ENCODE measurements at places on chromosomes 12 and 14.

DNA sequence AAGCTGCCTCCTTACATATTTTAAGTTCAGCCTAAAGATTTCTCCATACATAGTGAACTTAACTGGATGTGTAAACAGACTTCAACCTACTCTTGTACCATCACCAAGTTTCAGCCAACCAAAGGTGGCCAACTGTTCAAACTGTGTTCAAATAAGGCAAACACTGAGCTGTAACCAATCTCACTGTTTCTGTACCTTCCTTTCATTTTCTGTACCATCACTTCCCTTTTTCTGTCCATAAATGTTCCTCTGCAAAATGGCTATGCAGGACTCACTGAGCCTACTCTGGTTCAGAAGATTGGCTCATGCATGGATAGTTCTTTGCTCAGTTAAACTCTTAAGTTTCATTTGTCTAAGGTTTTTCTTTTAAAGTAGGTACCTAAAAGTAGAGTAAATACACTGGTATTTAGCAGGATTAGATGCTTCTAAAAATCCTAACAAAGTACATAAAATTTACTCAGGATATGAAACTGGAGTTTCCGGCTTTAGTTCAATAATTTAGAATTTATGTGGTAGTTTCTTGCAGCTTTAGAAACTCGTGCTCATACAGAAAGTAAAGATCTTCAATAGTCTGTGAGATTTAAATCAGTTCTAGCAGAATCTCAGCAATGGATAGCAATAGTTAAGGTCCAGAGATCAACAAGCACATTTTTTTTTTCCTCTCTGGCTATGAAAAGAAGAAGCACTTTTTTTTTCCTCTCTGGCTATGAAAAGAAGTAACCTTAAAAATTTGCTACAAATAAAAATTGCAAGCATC, 282.0 kb upstream of the PPFIA2 start:
- DNase-seq = no peak

DNA sequence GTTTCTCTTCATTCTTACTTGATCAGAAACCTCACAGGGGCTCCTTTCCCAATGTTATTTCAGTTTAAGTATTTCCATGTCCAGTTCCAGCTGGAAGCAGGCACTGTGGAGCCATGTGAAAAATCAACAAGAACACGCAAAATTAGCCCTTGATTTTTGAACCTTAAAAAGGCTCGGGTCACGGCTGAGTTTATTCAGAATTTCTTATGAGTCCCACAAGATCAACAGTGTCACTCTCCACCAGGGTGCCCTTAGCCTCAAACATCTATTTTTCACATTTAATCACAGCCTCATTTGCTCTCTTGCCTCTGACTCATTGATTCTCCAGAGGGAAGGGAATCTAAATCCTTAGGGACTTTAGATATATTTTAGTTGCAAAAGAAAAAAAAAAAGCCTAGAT, 157.7 kb upstream of the AVPR1A start:
- DNase-seq = no peak

DNA sequence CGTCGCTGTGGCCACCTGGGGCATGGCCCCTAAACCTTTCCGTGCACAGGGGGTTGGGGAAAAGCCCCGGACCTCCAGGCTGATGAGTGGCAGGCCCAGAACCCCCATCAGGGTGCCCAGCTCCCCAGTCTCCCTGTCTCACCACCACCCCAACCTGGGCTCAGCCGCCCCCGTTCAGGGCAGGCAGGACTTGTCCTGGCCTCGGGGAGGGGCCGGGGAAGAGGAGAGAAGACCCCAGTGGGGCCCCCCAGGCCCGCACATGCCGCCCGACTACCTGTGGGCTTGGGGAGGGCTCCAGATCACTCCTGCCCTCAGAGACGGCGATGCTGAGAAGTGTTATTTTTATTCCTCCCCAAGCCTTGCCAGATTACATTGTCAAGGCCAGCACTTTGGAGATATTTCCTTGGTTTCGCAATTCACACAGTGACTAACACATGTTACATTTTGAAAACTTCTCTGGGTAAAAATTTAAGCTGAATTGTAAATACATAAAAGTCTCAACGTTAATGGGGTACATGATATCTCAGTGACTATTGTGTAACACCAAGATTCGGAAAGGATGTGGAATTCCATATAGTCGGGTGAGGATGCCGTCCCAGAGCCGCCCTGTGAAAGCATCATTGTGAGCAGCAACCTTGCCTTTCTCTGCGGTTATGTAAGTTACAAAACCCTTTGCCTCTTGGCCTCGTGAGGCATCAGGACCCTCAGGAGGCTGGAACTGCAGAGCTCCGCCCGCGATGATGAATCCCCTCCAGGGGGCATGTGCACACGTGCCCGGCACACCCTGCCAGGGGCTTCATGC, 85.6 kb upstream of the DIO3 start:
- no peak for DNase-seq

- no peak for DNase-seq
Measured at GRCh38 chr12:120978296-120979219, at the start of gene HNF1A. Gene HNF1A (plus strand): TSS chr12:120978543. CDS start chr12:120978769, 226 bp downstream.

DNA sequence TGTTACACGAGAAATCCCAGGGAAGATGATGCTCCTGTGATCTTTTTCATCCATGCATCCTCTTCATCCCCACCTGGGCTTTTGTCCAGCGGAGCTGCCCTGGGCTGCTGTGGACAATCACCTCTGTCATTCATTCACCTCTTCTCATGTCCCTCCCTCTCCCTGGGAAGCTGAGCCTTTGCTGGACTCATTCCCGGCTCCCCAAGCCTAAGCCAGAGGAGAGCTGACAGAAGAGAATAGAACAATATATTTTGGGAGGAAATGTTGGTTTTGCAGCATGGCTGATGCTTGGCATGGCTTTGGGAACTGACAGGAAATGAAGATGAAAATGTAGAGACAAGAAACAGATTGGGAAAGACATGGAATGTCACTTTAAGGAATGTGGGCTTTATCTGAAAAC, 177.4 kb downstream of the DICER1 start:
- DNase-seq = no peak

DNA sequence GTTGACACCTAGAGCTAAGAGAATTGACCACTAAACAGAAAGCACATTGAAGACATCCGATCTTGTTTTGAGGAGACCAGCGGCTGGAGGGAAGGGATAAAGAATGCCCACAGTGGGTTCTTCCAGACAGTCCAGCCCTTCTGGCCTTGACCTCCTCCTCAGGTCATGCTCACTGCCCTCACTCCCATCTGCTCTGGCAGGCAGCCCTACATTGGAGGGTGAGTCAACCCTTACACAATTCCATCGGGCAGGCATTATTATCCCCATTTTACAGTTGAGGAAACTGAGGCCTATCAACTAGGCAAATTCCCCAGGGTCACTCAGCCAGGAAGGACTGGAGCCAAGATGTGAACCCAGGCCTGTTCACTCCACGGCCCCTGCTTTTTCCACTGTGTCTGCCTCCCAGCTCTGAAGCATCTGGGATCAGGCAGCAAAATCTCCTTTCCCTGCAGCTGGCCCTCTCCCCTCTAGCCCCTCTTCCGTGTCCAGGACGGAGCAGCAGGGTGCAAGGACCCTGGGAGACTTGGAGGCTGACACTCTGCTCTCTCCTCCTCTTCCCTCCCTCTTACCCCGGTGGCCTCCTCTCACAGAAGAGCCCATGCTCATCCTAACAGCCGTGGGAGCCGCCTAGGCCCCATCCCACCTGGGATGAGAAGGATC, 5.3 kb downstream of the SCNN1A start:
- no peak for DNase-seq

GRCh38 chr14:106518054-106518943, 991.9 kb downstream of the TMEM121 start:
- no peak for DNase-seq

- no peak for DNase-seq
Measured at GRCh38 chr12:13241833-13242488, 45.4 kb downstream of the EMP1 start.

DNA sequence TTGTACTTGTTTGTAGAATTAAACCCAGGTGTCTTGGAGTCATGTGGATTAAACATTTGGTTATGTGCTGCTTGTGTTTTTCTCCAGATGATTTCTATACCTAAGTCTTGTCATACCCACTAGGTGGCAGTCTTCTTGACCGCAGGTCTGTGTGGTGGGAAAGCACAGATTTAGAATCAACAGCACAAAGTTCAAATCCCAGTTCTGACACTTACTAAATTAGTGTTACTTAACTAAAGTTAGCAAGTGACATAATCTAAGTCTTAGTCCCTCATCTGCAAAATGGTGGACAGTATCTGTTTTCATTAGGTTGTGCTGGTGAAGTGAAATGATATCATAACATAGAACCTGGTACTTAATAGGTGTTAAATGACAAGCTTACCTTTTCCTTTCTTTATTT, 151.0 kb upstream of the ARHGAP5 start:
- DNase-seq = peak; percentile 20

DNA sequence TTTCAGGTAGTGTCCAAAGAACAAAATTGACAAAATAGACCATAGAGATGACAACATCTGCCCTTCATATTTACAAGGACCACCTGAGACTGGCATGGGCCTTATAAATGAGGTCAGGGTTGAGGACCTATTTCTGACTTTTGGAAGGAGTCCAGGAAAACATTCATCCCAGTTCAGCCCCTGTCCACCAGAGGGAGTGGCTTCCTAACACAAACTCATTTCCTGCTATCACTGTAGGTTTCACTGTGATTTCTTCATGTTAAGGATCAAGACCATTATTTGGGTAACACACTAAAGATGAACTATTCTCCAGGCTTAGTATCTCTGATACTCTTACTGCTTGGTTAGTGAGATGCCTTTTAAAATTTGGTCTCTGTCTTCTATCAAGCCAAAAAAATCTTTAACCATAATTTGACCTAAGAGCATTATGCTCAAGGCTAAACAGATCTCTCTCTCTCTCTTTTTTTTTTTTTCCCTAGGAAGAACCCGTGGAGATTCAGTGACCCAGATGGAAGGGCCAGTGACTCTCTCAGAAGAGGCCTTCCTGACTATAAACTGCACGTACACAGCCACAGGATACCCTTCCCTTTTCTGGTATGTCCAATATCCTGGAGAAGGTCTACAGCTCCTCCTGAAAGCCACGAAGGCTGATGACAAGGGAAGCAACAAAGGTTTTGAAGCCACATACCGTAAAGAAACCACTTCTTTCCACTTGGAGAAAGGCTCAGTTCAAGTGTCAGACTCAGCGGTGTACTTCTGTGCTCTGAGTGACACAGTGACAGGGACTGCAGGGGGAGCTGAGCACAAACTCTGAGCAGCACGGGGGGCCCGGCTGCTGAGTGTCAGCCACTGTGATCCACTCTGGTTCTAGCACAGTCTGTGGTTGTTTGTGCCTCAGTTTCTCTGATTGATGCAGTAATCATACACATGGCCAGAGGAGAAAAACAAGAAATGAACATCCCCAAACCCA, 267.6 kb upstream of the OR4E1 start:
- no peak for DNase-seq

DNA sequence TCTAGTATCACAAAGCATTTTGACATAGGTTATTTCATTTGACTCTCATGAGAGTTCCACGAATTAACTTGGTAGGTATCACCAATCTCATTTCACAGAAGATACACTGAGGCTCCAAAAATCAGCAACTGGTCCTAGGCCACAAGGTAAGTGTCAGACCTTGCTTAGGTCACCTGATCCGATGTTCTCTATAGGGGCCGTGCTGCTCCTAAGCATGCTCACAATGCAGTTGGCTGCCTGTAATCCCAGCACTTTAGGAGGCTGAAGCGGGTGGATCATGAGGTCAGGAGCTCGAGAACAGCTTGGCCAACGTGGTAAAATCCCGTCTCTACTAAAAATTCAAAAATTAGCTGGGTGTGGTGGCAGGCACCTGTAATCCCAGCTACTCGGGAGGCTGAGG, 78.7 kb upstream of the FOXN3 start:
- no peak for DNase-seq

DNA sequence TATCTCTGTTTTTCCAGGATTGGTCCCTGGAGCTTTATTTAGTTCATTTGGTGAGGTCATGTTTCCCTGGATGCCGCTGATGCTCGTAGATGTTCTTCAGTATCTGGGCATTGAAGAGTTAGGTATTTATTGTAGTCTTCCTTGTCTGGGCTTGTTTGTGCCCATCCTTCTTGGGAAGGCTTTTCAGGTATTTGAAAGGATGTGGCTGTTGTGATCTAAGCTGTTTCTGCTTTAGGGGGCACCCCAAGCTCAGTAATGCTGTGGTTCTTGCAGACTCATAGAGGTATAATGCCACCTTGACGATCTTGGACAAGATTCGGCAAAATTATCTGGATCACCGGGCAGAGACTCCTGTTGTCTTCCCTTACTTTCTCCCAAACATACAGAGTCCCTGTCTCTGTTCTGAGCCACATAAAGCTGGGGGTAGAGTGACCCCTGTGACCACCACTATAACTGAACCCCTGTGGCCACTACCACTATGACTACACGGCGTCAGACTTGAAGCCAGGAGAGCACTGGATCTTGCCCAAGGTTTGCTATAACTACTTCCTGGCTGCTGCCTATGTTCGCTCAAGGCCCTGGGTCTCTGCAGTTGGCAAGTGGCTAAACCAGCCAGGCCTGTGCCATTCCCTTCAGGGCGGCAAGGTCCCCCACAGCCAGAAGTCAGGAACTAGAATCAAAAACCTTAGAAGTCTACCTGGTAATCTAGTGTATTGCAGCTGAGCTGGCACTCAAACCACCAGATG, 40.9 kb downstream of the FGD4 start:
- DNase-seq = no peak

DNA sequence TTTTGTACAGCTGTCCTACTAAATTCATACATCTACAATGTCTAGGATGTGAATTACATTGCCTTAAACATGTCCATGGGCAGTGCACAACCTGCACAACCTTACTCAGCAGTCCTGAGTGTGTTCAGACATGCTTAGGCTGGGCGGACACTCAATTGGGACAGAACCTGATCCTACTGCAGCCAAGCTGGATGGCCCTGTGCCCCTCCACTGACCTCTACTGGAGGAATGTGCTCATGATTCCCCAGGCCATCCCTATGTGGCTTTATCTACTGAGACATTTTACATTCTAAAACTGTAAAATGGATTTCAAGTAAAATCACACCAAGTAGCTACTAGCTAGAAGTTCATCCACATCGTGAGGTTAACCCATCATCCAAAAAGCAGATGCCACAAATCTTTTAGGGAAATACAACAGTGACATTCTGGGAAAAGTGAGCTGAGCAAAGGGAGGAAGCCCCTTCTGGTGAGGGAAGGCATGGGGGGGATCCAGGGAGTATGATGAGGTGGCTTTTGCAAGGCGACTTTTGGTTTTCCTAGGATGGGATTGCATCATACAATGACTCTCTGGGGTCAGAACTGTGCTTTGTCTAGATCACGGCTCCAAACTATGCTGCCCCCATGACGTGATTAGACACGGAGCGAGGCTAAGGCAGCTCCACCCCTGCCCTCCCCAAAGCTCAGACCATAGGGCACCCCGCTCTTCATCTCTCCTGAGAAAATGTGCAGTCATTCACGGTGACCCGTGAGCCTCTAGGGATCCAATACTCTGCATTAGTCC, 911.7 kb upstream of the TMEM132C start:
- no peak for DNase-seq

- peak; percentile 42 for DNase-seq
Measured at GRCh38 chr12:104063712-104064030, 660 bp upstream of the HCFC2 start.

GRCh38 chr14:55707365-55707804, 127.4 kb downstream of the KTN1 start:
- peak; percentile 9 for DNase-seq

GRCh38 chr12:3145546-3146310, 68.5 kb downstream of the TSPAN9 start:
- no peak for DNase-seq

GRCh38 chr12:1680804-1681492, 9.9 kb upstream of the ADIPOR2 start:
- no peak for DNase-seq

GRCh38 chr12:129152351-129153104, 299.2 kb downstream of the GLT1D1 start:
- no peak for DNase-seq
